ENCODE measurements at places on chromosomes 1 and 21.

- DNase-seq: no peak
Observed at GRCh38 chr1:45647248-45648021, 23.6 kb upstream of the CCDC17 start.

- no peak for DNase-seq
Observed at GRCh38 chr1:74953622-74954021, 180.6 kb upstream of the LHX8 start.

- DNase-seq: no peak
Observed at GRCh38 chr1:214548988-214549387, 2.4 kb downstream of the PTPN14 start.

DNA sequence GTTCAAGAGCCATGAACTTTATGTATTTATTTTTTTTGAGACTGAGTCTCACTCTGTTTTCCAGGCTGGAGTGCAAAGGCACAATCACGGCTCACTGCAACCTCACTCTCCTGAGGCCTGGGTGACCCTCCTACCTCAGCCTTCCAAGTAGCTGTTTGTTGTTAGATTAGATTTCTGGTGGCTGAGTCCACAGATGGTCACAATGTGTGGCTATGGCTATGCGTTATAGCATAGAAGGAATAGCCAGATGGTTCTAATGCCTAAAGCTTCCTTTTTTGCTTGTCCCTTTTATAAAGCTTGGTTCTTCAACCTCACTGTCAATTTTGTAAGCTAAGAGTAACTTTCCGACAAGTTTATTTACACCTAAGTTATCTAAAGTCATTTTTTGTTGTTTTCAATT lies 62.3 kb upstream of the FMN2 start:
- DNase-seq: no peak

- no peak for DNase-seq
Observed at GRCh38 chr1:63632110-63632509, 38.9 kb downstream of the PGM1 start.

GRCh38 chr1:154349121-154349520 lies 23.8 kb downstream of the ATP8B2 start:
- DNase-seq: no peak

DNA sequence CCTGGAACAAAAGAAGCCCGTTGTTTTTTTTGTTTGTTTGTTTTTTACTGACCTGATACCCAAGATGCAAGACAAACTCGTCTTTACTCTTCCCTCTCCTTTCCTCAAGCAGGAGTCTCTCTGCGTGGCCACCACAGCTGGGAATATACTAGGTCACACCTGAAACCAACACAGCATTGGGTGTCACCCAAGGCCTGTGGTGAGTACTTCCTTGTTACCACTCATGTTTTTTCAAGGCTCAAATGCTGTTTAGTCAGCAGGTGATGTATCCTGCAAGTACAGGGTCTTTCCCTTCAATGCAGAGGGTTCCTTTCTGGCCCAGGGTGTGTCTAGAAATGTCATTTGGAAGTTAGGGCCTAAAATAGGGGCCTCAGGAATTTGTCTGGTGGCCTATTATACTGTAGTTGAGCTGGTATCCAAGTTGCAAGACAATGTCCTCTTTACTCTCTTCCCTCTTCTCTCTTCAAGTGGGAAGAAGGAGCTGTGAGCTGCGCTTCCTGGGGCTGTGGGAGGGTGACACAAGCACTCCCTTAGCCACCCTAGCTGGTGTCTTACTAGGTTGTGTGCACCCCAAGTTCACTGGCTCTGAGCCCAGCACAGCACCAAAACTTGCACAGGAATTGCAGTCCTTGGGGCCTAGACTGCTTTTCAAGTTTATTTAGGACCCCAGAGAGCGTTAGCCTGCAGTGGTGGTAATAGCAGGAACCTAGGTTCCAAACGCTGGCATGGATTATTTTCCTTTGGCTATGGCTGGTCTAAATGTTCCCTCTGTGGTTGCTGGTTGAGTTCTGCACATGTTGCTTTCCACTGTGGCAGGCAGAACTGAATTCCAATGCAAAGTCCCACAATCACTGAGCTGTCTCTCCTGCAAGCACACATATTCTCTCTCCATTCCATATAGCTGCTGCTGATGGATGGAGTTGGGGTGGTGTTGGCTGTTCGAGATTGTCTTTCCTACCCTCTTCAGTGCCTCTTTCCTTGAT lies 91.4 kb upstream of the LYPLAL1 start:
- DNase-seq: no peak

- no peak for DNase-seq
Observed at GRCh38 chr1:2372551-2373490, 18.5 kb downstream of the MORN1 start.

GRCh38 chr1:31976401-31976800 lies 37.3 kb upstream of the KHDRBS1 start:
- DNase-seq: no peak

DNA sequence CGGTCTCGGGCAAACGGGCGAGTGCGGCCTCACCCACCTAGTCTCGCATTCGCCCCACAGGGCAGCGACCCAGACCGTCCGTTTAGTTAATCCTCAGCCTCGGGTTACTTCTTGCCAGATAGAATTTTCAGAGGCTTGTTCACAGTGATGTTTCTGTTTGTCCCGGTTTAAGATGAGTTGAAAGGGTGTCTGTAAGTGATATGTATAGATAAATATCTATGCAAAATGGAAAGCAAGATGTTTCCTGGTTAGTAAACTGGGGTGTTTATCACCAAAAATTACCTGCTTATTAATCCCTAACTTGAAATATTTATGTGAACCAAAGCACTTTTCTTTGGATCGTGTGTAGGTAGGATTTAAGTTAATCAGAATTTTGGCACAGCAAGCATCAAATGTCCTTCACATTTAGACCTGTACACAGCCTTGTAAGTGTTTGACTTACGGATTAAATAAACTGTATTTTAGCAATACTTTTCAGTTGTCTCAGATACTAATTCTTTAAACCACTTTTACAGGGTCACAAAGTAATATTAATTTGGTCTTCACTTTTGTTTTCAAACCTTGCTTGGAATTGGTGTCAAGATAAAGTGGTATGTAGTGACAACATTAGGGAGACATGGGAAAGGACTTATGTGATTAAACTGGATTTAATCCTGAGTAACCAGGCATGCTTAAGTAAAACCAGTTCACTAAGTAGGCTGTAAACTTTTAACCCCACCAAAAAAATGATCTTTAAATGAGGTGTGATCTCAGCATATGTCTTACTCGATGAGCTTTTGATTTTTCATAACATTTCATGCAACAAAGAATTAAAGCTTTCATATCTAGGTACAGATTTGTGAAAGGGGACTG lies 914 bp downstream of the ZNF326 start:
- no peak for DNase-seq

GRCh38 chr1:177854951-177855350 lies 114.9 kb downstream of the SEC16B start:
- no peak for DNase-seq

- DNase-seq: no peak
Observed at GRCh38 chr1:109959974-109960744, 24.4 kb upstream of the AHCYL1 start.

GRCh38 chr1:38892976-38893375 lies 11.6 kb upstream of the GJA9 start:
- no peak for DNase-seq

- DNase-seq: no peak
Observed at GRCh38 chr1:203934027-203934426, 72.6 kb downstream of the SNRPE start.

DNA sequence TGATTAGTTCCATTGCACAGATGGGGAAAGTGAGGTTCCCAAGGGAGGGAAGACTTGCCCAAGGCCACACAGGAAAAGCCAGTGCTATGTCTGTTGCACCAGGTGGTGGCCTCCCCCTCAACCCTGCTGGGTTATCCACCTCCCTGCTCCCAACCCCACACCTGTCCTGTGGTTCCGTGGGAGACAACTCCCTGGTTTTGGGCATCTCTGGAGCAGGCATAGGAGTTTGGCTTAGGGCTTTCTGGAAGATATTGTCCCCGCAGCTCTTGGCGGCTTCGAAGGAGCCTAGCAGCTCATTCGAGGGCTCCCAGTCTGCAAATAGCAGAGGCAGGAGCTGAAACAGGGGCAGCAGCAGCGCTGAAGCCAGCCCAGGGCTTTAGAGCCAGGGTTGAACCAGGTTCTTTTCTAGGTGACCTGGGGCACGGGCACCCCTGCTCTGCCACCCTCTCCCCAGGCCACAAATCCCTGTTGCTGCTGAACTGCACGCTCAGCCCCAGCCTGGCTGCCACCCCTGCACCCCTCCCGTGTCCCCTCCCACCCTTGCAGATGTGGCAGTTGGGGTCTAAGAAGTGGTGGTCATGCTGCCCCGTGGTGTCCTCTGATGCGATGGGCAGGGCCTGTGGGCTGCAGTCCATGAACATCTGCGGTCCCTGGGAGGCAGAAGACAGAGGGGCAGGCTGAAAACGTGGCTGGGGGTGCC lies 22.1 kb downstream of the SPOCD1 start:
- DNase-seq: no peak
